ENCODE measurements at places on chromosomes 1 and 21.

DNA sequence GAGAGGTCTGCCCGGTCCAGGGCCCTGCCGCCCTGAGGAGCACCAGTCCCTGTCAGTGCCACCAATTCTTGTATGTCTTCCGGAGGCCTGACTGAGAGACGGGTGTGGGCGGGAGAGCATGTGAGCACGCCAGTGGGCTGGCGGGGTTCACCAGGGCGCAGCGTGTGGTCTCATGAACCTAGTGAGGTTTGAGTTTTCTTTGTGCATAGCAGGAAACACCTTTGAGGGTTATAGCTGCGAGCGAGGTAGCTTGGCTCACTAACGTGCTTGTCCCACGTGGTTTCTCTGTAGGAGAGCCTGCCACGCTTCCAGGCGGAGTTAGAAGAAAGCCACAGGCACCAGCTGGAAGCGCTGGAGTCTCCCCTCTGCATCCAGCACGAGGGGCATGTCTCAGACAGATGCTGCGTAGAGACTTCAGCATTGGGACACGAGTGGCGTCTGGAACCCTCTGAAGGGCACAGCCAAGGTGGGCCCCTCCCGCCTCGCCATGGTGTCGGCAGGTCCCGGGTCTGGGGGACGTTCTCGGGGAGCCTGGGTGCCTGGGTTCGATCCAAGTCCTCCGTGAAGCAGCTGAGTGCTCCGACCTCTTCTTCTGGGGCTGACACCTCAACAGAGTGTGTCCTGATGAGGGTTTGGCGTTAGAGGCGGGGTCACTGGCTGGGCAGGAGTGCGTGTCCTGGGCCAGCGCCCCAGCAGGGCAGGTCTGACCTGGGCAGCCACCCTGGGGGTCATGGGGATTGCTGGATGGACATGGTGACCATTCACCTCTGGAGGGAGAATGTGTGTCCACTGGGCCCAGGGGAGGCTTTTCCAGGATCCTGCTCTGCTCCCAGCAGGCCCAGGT is 31.4 kb downstream of the PCNT start:
- no peak for DNase-seq

- DNase-seq: no peak
Observed at GRCh38 chr21:34282223-34282622, 81.6 kb upstream of the KCNE2 start.

GRCh38 chr1:64650411-64650810 is 94.5 kb upstream of the RAVER2 start:
- DNase-seq: no peak

- DNase-seq: peak; percentile 80
Observed at GRCh38 chr21:38979271-38980121, 173.8 kb downstream of the ETS2 start.

DNA sequence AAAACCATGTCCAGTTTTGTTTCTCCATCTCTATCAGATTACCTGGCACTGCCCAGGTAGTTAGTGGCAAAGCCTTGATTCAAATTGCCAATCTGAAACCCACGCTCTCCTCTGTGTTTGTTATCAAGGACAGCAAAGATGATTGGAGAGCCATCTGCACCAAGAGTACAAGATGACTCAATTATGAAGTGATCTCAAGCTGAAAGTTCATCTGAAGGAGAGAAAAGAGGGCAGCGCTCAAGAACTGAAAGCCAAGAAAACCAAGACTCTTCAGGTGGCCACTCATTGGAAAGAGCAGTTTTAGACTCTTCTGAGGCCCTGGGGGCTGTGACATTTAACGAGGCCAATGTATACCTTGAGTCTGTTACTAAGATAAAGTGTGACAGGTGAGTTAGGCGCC is 13.8 kb downstream of the RXRG start:
- DNase-seq: no peak

- DNase-seq: no peak
Observed at GRCh38 chr1:1135339-1136136, 19.6 kb upstream of the C1orf159 start.

DNA sequence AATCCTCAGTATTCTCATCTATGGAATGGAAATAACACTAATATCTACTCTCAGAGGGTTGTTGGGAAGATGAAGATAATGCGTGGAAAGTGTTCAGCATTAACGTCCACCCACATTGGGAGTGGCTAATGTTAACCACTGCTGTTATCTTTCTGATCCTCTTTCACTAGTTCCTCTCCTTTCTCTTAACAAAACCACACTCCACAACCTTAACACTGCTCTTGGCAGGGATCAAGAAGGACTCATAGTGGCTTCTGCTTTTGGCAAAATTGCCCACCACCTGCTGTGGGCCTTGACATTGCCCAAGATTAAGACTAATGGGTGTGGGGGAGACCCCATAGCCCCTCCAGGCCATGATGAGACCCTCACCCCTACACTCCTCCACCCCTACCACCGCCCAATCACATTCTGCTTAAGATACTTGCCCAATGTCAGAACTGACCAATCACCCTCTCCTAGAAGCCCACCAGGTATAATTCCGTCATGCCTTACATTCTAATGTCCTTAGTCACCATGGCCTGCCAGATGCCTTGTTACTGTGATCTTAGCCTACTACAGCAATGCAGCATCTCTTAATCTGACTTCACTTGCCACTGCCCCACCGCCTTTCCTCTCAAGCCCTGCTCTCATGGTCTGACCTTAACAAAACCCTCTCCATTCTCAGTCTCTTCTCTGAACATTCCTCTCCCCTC is 27.1 kb downstream of the DHCR24 start:
- DNase-seq: peak; percentile 4

DNA sequence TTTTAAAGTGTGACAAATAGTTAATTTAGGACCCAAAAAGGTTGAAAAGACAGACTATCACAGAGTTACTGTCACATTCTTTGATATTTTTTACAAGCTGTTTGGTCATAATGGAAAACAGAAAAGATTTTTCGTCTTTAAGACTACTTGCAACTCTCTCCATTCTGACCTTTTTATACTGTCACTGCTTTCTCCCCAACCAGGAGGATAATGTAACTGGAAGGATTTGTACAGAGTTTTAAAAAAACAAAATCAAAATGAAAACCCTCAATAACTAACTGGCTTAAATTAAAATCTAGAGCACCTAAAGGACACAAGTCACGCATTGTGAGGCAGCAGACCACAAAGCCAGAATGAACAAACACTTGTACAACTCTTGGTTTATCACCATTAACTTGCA is 257.7 kb downstream of the FAF1 start:
- DNase-seq: no peak

GRCh38 chr1:43973981-43974442 is 748 bp upstream of the ATP6V0B start:
- DNase-seq: no peak

GRCh38 chr1:106846656-106847055 is 209.8 kb upstream of the PRMT6 start:
- no peak for DNase-seq

GRCh38 chr1:166184897-166185296 is 18.1 kb upstream of the FAM78B start:
- no peak for DNase-seq

DNA sequence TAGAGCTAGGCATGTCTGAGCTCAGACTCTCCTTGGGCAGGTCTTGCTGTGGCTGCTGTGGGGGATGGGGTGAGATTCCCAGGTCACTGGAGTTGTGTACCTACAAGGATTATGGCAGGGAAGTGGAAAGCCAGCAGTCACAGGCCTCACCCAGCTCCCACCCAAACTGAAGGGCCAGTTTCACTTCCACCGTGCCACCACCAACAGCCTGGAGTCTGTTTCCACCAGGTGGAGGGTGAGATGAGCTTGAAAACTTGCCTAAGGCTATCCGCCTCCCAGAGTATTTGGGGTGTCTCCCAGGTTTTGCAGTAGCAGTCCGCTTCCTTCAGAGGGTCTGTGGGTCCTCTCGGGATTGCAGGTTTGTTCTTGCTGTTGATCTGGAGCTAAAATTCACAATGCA is 327.7 kb downstream of the PTPRC start:
- no peak for DNase-seq

- DNase-seq: no peak
Observed at GRCh38 chr1:6427441-6428390, 3.1 kb downstream of the ESPN start.

- no peak for DNase-seq
Observed at GRCh38 chr1:156196445-156196844, 2.5 kb downstream of the SLC25A44 start.

DNA sequence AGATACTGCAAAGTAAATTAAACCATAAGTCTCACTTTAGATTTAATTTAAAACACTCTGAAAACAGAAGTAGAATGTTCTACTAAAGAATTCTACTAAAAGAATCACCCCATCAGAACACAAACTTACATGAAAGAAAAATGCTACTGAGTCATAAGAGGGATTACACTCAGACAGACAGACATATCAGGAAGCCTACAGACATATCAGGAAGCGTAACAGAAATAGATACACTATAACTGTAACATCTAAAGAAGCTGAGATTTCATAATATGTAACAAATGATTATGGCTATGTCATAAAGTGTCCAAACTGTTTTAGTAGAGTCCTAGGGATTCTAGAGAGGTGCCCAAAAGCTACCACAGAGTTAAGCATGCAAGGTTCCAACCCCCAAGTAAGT is 23.9 kb downstream of the FOXJ3 start:
- DNase-seq: no peak

DNA sequence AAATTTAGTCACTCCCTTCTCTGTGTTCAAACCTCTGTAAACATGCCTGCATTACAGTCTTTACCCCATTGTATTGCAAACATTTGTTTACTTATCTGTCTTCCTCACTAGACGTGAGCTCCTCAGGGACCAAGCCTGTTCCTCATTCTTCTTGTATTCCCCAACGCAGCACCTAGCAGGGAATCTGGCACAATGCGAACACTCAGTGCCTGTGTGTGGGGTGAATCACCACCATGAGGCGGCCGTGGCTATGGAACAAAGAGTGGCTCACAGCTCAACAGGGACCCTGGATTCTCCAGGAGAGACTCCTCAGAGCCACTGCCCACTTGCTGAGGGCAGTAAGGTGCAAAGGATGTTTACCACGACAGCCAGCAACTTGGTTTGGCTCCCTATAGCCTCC is 95.9 kb downstream of the DDX20 start:
- DNase-seq: no peak

DNA sequence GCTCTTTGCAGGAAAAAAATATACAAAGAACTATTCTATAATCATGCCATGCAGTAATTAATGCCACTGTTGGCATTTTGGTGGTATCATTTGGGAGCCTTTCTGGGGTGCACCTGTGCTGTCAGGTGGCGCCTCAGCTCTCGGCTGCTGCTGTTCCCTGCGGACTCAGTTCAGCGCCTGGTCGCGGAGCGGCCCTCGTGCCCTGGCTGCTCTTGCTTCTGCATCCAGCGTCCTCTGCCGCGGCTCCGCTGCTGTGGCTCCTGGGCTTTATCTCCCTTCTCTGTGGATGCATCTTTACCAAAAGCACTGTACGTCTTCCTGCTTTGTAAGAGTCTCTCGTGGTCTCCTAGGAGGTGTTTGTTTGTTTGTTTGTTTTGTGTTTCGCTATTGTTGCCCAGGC is 35.1 kb upstream of the PWP2 start:
- no peak for DNase-seq

GRCh38 chr1:38273196-38273804 is 226.7 kb upstream of the POU3F1 start:
- no peak for DNase-seq

DNA sequence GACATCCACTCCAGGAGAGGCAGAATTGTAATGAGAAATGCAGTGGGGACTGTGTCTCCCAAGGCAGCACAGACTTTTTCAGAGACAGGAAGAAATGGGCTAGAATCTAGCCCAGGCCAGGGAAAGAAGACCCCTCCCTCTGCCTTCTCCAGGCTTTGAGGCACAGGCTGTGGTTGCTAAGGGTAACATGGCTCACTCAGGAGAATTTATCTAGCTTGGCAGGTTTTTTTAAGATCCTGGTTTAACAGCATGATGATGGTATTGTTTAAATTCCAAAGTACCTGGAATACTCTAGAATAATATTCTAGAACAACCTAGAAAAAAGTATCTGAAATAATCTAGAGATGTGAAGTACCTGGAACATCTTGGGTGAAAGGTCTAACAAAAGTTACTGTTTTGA is 125.6 kb downstream of the URB2 start:
- DNase-seq: no peak

DNA sequence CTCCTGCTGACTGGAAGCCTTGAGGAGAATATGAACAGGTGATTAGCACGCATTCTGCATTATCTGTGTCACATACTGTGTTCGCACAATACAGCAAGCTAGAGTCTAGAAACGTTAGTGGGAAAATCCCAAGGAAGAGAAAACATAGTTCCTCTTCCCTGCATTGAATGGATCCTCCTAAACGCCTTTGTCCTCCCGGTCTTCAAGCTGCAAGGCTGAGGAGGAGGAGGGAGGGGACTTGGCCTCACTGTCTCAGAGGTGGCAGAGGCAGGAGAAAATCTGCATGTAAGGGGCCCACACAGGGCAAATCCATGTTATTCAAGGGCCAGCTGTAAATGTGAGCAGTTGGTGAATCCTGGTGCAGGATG is 34.4 kb downstream of the WNT9A start:
- DNase-seq: no peak

GRCh38 chr1:6864166-6864565 is 78.9 kb downstream of the CAMTA1 start:
- no peak for DNase-seq

- DNase-seq: no peak
Observed at GRCh38 chr1:163401211-163401610, 79.5 kb downstream of the NUF2 start.

- no peak for DNase-seq
Observed at GRCh38 chr1:25831569-25832196, 11.9 kb downstream of the MTFR1L start.

DNA sequence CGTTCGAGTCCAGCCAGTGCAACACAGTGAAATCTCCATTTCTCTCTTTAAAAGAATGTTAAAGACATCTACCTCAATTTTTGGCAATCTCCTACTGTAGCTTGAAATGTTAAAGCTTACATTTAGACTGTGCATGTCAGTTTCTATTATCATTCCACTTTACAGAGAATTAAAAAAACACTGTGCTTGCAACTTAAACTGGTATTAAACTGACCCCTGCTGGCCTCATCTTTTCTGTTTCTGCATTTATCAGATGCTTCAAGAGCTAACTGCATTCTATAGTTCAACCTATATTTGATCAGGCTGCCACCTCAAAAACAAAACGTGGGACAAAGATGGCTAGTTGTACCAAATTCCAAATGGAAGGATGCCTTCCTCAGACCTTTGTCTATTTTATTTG is 226.5 kb downstream of the SMYD3 start:
- peak; percentile 21 for DNase-seq

DNA sequence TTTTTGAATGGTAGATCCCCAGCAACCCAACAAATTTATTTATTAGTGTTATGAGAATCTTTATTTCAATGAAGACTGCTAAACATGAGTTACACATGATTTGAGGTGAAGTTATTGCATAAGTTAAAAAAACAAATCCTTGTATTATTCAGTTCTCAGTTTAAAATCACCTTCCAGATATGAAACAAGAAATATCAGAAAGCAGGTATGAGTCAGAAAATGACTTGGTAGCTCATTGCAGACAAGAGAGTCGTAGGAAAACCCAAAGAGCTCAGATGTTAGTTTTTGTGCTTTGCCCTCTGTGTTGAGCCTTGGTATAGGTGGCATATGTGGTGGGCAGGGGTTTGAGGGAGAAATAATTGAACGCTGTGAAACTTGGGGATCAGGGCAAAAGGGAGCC is 339.4 kb downstream of the BRINP3 start:
- DNase-seq: no peak

- DNase-seq: peak; percentile 63
Observed at GRCh38 chr21:36125512-36126207, 9.2 kb upstream of the CBR3 start.
